Kasumi-1 (cell line): ENCODE measurements at places on chromosomes 3 and 15.

GRCh38 chr3:22779737-22780136 is 423.4 kb upstream of the UBE2E2 start:
- no peak for DNase-seq

GRCh38 chr3:100149713-100150415 is 35.6 kb upstream of the FILIP1L start:
- DNase-seq, result no peak

- no peak for DNase-seq
These were observed 14.4 kb downstream of the TNFAIP8L3 start for GRCh38 chr15:51080286-51080685.

DNA sequence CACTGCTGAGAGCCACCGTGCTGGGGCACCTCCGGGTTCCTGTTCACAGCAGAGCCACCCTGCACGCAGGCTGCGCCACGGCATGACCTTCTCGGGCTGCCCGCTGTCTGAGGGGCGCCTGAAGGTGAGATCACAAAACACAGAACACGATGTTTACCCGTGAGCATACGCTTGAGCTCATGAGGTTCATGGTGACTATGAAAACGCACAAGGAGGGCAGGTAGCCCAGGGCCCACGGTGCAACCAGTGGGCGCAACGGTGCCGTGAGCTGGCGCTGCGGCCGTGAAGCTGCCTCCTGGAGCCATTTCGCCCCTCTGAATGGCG is 36.1 kb downstream of the KLHL25 start:
- no peak for DNase-seq

DNA sequence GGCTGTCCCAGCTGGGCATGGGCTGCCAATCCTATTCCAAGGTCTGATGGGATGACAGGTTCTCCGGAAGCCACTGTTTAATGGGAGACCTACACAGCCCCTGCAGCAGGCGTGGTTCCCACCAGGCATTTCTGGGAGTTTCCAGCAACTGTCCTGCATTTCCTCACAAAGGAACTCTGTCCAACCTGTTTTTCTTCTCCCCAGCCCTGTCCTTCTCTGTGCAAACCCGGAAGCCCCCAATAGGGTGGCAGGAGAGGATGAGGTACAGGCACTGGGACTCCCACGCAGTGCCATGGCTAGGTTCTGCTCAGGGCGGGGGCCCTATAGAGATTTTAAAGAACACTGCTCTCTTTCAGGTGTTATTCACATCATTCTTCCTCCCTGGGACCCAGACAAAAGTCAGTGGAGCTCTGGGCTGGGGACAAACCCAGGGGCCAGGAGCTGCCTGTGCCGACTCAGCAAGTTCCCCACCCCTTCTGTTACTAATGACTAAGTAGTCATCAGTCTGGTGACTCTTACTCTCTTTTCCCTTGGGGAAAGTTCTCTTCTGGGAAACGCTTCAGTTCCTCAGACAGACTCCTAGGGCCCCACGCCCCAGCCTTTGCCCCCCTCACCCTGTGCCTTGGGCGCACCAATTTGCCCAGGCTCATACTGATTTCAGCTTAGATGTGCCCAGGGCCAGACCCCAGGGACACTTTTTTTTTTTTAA is 97.7 kb downstream of the CD47 start:
- no peak for DNase-seq
